T-cell (primary cell): ENCODE measurements at places on chromosomes 1 and 21.

DNA sequence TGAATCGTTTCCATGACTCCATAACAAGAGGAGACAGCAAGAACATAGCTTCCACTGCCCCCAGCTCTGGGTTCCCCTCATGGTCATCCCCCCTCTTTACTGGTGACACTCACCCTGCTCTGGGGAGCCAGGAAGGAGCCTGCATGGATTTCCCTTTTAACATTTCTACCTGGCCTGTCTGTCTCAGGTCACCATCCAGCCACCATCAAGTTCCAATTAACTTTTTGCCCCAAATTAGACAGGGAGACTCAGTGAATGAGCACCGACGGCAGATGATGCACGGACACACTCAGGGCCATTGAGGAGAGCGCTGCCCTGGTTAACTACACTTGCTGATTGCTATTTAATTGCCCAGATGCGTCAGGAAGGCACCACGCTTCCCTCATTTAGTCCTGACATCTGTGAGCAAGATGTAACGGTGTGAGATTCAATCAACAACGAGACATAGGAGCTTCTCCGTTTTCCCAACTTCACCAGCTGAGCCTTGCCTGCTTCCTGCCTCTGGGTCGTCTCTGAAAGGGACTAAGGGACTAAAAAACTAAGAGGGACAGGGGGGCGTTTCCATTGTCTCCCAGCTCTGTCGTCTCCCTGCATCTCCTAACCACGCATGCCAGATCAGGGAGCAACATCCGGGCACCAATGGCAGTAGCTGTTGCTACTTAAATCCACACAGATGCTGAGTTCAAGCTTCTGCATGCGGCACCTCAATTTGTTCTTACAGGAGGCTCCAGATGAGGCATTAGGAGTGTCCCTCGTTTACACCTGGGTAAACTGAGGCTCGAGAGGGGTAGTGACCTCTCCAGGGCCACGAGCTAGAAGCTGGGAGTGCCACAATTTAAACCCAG, 426.7 kb downstream of the NPHP4 start:
- no peak for DNase-seq

DNA sequence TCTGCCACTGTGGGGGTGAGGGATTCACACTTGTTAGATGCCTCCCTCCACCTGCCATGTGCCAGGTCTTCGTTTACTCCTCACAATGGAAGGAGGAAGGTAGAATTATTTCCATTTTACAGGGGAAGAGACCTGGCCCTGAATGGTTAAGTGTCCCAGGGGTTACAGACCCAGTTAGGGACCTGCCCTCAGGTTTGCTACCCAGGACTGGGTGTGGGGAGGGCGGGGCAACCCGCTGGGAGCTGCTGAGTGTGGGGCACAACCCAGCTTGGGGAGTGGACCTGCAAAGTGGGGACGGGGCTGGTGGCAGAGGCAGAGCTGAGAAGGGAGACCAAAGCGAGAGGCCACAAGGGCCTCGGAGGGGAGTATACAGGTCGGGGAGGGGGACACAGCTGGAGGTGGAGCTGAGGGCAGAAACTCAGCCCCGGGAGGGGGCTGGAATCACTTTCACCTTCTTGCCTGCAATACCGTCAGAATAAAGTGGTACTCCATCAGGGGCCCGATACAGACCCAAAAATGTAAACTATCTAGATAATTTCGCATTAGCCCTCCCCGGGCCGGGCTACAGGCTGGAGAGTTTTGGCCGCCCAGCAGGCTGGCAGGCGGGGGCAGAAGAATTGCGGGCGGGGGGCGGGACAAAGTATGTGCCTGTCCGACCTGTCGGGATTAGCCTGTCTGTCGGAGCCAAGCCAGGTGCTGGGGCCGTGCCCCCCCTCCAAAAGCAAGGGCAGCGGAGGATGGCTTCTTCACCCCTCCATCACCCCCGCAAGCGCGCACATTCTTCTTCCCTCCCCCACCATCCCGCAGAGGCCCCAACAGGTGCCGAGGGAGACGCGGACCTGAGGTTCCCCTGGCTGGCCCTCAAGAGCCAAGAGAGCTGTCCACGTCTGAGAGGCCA, 1.4 kb downstream of the RSPO1 start:
- no peak for DNase-seq

GRCh38 chr21:44363278-44363677, 9.9 kb downstream of the TRPM2 start:
- no peak for DNase-seq

GRCh38 chr1:234899041-234899729, 229.5 kb downstream of the TOMM20 start:
- no peak for DNase-seq

GRCh38 chr1:226596531-226597165, 48.1 kb downstream of the STUM start:
- DNase-seq, result no peak

- no peak for DNase-seq
These were observed 10.6 kb downstream of the RXRG start for GRCh38 chr1:165434281-165434680.

DNA sequence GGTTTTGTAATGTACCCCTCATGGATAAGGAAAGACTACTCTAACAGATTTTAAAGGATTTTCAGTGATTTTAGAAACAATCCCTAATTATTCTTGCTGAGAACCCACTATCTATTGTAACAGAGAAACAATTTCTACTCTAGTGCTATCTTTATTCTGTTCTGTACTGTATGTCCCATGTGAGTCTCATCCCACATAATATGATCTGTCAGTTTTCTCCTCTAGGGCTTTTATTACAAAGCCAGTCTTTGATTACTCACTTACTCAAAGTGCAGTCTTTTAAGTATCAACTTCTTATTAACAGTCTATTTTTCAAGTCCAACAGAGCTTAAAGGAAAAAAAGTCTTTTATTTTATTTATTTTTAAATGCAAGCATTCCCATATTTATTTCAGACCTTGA, 54.8 kb downstream of the CTH start:
- DNase-seq, result no peak

GRCh38 chr1:205214756-205215155, 3.3 kb upstream of the DSTYK start:
- no peak for DNase-seq

- DNase-seq, result no peak
These were observed 9.4 kb downstream of the COL6A1 start for GRCh38 chr21:45990741-45991605.

DNA sequence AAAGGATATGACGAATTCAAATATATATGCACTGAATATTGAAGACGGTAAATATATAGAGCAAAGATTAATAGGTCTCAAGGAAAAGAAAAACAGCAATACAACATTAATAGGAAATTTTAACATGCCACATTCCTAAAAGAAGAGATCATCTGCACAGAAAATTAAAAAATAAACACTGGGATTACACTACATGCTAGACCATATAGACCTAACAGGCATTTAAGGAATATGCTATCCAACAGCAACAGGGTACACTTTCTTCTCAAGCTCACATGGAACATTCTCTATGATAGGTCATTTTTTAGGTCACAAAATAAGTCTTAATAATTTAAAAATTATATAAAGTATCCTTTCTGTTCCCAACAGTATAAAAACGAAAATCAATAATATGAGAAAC, 1038.3 kb downstream of the KCNT2 start:
- no peak for DNase-seq

DNA sequence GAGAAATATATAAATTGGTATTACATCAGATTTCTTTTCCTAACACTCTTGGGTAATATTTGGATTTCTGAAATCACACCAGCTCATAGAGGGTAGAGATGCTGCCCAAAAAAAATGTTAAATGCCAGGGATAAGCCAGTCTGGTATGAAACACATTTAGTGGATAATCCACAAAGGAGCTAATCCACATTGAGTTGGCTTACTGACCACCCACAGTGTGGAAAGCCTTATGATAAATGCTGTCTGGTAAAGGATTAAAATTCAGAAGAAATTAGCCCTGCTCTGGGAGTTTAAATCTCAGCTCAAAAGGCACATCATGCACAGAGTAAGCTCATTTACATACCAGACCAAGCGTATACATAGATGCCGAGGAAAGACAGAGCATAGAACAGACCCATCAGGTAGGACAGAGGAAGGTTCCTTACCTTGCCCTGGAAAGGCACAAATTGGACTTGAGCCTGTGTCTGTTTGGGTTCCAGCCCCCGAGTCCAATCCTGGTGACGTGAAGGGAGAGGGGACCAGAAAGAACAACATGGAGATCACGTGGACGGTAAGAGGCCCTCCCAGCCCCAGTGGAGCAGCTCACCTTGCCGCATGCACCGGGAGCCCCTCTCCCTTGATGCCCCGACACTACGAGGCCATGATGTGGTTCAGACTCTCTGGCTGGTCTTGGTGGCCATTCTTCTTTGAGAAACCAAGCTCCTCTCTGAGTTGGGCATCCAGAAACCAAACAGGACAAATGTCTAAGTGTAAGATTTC, 62.9 kb upstream of the CNTN2 start:
- no peak for DNase-seq

- DNase-seq, result no peak
These were observed 116.2 kb downstream of the DISP1 start for GRCh38 chr1:222931023-222931422.

DNA sequence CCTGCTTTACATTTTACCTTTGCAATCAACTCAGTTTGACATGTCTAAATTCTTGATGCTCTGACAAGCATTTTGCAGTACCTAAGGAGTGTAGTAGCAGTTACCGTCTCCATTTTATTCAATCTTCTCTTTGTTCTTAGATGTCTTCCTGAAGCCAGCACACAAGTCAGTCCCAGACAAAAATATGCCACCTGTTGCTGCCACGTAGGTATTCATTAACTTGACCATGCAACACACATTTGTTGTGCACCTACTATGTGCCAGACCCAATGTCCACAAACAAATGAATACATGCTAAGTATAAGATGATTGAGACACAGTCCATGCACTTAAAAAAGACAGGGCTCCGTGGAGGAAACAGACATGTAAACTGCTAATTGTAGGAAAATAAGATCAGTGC, 81.5 kb upstream of the NGF start:
- no peak for DNase-seq

GRCh38 chr1:95534985-95535384, 301.0 kb downstream of the RWDD3 start:
- no peak for DNase-seq

GRCh38 chr1:10615332-10615731, 140.6 kb downstream of the PEX14 start:
- no peak for DNase-seq

- DNase-seq, result peak; percentile 28
These were observed 31.7 kb downstream of the AK5 start for GRCh38 chr1:77313491-77313890.

DNA sequence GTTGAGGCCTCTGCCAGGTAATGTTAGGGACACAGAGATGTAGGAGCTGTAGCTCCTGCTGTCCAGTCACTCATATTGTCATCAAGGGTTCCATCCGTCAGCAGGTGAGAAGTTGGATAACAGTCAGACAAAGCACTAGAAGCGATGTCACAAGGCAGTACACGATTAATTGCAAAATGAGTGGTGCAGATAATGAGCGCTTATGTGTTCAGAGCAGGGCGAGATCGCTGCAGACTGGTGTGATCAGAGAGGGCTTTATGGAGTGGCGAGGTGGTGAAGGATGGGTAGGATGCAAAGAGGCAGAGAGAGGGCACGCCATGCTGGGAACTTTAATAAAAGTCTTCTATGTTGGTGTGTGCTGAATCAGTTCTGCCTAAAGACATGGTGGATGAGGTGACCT, 8.8 kb downstream of the TMCC2 start:
- no peak for DNase-seq

DNA sequence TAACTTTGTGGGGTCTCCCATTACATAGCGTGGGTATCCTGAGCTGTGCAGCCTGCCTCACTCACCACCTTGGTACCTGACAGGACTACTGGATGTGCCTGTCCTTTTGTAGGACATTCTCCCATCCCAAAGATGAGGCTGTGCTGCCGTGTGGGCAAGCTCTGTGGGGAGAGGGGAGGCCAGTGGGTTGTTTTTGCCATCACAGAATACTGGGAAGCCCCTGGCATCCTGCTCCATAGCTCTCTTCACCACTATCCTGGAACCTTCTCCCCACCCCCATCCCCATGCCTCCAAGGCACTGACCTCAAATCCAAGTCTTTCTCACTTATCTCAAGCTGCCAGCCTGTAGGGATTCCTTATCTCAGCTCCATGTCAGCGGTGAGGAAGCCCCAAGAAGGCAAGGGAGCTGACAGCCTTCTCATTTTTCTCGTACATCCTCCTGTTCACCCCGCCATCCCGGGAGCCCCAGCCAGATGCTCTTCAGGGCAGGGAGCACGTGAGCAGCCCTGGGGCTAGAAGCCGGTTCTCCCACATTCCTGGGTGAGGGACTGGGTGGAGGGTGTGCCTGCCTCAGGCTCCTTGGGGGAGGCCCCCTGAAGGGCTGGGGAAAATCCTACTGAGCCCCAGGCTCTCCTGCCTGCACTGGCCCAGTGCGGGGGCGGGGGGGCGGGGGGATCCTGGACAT, 2.4 kb upstream of the ELF3 start:
- DNase-seq, result no peak

- no peak for DNase-seq
These were observed 178.5 kb upstream of the DEPDC1 start for GRCh38 chr1:68675336-68675735.

GRCh38 chr21:37380349-37381323, 14.1 kb downstream of the DYRK1A start:
- no peak for DNase-seq

DNA sequence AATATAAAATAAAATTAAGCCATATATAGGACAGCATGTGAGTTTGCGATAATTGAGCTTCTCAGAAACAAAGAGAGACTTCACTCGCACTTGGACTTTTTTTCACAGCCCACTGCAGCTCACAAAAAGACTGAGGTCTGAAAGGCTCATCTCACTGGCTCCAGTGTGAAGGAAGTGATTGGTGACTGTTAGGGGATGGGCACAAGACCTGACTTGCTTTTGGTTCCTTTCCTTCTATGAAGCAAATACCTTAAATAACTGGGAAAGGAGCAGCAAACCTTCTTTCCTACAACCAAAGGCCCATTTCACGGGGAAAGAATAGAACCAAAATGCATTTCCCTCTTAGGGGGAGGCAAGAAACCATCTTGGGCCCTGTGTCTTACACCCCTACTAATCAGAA, 13.1 kb upstream of the TTLL7 start:
- DNase-seq, result no peak

DNA sequence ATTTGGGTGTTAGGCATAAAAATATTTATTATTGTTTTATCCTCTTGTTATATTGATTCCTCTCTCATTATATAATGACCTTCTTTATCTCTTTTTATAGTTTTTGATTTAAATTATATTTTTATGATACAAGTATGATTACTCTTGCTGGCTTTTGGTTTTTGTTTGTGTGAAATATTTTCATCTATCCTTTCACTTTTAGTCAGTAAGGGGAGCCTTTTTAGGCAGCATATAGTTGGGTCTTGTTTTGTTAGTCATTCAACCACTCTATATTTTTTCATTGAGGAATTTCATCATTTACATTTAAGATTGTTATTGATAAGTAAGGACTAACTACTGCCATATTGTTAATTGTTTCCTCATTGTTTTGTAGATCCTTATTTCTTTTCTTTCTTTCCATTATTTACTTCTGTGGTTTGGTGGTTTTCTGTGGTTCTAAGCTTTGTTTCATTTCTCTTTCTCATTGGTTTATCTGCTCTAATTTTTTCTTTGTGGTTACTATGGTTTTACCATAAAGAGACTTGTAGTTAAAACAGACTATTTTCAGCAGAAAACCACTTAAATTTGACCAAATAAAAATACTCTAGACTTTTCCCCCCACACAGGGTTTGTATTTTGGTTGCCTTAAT, 593.1 kb downstream of the NUF2 start:
- no peak for DNase-seq
